ENCODE measurements at places on chromosomes 7 and 10.

GRCh38 chr10:6145166-6145987 is 56.5 kb downstream of the RBM17 start:
- no peak for DNase-seq

GRCh38 chr7:83365746-83366145 is 203.1 kb upstream of the PCLO start:
- no peak for DNase-seq

GRCh38 chr10:43760514-43760913 is 111.8 kb upstream of the ZNF32 start:
- DNase-seq, result no peak

DNA sequence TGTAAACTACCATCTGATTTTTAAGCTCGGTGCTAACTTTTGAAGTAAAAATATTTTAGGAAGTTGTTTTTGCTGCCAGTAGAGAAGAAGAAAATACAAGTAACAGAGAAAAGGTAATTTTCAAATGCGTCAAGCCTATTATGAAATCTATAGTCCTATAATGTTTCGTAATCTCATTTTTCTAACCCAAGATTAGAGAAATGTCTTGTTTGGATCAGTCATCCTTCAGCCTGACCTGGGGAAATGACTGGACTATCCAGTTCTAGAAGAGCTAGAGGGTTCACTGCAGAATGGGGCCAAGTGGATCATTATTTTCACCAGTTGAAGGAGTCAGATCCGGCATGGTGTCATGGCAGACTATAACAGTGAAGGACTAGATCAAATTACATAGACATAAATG is 62.7 kb upstream of the FGL2 start:
- DNase-seq, result no peak

GRCh38 chr7:4052130-4052529 is 630.0 kb upstream of the FOXK1 start:
- DNase-seq, result no peak
